ENCODE measurements at places on chromosomes 12 and 14.

DNA sequence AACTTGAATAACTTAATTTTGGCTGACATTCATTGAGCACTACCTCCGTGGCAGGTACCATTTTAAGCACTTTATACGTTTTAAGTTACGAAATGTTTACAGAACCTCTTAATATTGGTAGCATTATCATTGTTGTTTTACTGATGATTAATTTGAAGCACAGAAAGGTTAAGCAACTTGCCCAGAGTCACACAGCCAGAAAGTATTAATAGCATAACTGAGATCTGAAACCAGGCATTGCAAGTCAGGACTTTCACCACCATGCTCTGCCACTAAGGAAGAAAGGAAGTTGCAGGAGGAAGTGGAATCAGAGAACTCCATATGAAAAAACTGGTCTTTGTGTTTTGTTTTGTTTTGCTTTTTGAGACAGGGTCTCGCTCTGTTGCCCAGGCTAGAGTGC lies 28.2 kb upstream of the BCAT1 start:
- no peak for DNase-seq

- DNase-seq: no peak
These were observed 26.9 kb upstream of the ANKLE2 start for GRCh38 chr12:132788375-132789098.

DNA sequence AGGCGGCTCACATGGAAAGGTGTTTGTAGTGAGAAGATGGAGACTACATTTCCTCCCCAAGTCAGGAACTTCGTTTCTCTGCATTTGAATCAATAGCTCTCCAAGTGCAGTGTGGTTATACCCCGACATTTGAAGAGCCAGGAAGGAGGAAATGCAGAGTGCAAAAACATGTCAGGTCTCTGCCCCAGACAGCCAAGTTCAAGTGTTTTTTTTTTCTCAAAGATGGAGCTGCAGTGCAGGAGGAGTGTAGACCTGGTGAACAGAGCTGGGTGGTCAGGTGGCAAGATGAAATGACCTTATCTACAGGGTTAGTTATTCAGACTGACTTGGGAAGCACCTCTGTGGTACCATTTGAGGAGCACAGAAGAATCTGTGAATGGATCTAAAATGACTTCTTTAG lies 21.3 kb downstream of the MLXIP start:
- DNase-seq: no peak

DNA sequence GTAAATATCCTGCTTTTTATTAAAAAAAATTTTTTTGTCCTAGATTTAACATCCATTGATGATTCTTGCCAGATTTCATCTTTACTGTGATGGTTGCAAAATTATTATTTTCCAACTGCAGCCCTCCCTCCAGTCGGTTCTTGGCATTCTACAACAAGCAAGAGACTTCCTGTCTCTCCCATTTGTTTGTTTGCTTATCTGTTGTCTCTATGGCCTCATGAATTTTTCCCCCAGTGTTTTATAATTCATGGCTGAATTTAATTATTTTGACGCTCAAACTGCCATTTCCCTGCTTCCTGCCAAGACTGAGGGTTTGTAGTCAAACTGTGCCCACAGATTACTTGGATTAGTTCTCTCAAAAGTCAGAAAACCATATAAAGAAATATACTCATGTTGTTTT lies 25.9 kb downstream of the CGRRF1 start:
- no peak for DNase-seq

GRCh38 chr14:105865904-105866840 lies 339.8 kb downstream of the TMEM121 start:
- DNase-seq: no peak

DNA sequence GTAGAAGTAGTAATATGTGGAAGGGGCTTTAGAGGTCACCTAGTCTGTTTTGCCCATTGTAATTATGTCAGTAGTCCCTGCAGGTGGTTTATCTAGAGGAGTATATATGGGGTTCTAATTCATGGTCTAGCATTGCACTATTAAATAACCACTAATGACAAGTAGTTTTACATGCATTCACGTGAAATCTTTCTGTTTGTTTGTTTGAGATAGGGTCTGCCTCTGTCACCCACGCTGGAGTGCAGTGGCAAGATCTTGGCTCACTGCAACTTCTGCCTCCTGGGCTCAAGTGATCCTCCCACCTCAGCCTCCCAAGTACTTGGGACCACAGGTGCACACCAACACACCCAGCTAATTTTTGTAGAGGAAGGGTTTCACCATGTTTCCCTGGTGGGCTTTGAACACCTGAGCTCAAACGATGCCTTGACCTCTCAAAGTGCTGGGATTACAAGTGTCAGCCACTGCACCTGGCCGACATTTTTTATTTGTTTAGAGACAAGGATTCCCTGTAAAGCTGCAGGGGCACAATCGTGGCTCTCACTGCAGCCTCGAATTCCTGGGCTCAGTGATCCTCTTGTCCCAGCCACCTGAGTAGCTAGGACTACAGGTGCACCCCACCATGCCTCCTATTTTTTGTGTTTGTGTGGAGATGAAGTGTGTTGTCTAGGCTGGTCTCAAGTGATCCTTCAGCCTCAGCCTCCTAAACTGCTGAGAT lies 12.0 kb upstream of the PSEN1 start:
- DNase-seq: no peak

GRCh38 chr12:4228122-4228580 lies 45.4 kb upstream of the CCND2 start:
- DNase-seq: no peak

DNA sequence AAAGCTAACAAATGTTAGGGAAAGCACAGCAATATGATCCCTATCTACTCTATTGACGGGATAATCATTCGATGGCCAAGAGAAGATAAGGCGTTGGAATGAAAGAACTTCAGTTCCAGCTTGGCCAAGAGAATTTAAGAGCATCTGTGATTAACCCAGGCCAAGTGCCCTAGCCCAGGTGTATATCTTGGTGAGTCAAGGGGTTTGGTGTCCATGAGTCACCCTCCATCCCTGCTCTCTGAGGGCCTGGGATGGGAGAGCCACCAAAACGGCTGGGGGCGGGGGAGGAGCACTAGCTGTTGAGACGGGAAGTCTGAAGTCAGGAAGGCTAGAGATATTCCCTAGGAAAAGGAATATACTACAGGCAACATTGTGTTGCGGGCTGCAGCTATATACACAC lies 13.0 kb downstream of the TBPL2 start:
- DNase-seq: no peak

- DNase-seq: no peak
These were observed 163.3 kb downstream of the TMTC3 start for GRCh38 chr12:88305254-88305890.

DNA sequence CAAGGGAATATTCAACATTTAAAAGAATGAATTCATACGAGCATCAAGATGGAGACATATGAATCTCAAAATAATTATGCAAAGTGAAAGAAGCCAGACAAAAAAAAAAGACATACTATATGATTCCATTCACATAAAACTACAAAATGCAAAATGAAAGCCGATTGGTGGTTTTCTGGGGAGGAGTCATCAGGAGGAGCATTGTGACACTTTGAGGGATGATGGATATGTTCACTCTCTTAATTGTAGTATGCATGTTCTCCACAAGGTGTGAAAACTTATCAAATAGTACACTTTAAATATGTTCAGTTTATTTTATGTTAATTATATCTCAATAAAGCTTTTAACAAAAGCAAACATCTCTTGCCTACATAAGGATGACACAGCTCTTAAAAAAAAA lies 13.5 kb downstream of the OLR1 start:
- no peak for DNase-seq

DNA sequence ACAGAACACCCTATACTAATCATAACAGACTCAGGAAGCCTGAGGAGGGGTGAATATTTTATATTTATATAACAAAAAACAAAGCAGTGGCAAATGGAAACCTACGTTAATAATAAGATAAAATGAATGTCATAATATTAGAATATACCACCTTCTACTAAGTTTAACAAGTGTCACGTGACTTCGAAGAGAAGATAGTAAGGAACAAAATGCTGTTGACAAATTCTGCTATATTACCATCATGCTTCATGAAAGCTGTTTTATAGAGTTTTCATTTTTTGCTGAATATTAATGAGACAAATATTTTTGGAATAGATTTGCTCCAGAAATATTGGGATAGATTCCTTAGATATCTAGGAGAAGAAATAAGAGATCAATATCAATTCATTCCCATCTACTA lies 450.6 kb upstream of the DCN start:
- no peak for DNase-seq

GRCh38 chr12:127925971-127926370 lies 341.0 kb upstream of the TMEM132C start:
- no peak for DNase-seq

GRCh38 chr14:63689132-63689531 lies 38.7 kb downstream of the SGPP1 start:
- peak; percentile 88 for DNase-seq

- no peak for DNase-seq
These were observed 179.2 kb downstream of the CCDC91 start for GRCh38 chr12:28369483-28369882.

- peak; percentile 24 for DNase-seq
These were observed 747 bp upstream of the DACT1 start for GRCh38 chr14:58637040-58637390.

DNA sequence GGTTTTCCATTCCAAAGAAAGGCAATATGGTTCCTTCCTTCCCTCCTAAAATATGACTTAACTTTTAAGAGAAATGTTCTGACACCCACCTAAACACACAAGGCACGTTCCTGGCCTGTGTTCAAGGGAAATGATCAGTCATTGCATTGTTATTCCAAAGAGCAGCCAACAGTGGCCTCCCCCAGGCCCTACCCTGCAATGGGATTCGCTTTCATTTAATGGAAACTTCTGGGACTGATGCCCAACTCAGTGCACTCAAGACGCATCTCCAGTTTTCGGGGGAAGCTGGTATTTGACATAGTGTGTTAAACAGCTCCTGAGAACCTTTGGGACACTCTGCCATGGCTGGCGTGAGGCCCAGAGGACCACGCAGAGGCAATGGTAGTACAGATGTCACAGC lies 65.9 kb downstream of the DDX51 start:
- DNase-seq: no peak

GRCh38 chr12:5295151-5295550 lies 136.8 kb upstream of the NTF3 start:
- no peak for DNase-seq

GRCh38 chr14:62381311-62382070 lies 619.3 kb downstream of the SNAPC1 start:
- no peak for DNase-seq

DNA sequence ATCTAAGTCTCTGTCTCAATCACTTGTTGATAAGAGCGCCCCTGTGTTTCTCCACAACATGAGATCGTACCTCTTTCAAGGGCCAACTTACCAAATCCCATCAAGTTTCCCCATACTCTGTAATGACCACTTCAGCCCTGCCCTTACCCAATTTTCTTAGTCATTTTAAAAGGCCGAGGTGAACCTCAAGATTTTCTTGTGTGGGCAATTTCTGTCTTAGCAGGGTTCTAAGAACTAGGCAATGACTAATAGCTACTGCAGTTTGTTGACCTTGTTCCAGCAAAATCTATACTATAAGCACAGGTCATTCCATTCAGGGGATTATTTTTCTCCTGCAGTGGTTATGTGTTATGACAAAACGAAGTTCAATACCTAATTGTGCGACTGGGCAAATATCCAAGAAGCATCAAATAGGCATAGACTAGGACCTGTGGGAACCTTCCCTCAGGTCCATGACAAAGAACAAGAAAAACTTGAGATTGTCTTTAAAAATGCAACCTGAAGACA lies 359.8 kb downstream of the PCNX1 start:
- DNase-seq: no peak

- DNase-seq: no peak
These were observed 108.6 kb upstream of the FLRT2 start for GRCh38 chr14:85421186-85421877.

GRCh38 chr12:109099431-109100020 lies 2.1 kb downstream of the UNG start:
- DNase-seq: no peak

GRCh38 chr12:12336049-12336411 lies 14.0 kb downstream of the MANSC1 start:
- DNase-seq: no peak

- DNase-seq: no peak
These were observed 137.5 kb upstream of the RFLNA start for GRCh38 chr12:124157406-124157805.

- no peak for DNase-seq
These were observed 43.0 kb downstream of the PPM1H start for GRCh38 chr12:62891805-62892549.

- no peak for DNase-seq
These were observed 307.2 kb upstream of the SOX5 start for GRCh38 chr12:24256684-24257083.

DNA sequence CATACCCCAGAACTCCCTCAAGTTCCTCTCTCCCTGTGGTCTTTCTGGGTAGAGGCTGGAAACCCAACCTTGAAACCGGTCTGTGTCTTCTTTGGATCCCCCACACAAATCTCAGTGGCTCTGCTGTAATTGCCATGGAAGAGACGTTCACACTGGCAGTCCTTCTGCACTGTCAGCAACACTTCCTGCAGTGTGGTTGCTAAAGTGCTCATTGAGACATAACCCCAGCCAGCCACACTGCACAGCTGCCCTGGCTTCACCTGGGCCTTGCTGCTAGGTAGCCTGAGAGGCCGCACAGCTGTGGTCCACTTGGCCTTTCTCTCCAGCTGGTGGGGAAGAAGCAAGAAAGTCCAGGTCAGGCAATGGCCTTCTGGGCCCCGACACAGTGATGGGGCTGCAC lies 2.4 kb downstream of the GZMH start:
- DNase-seq: no peak

GRCh38 chr12:100859063-100859627 lies 64.6 kb downstream of the ANO4 start:
- DNase-seq: no peak

- DNase-seq: peak; percentile 28
These were observed 62.6 kb downstream of the DCAF5 start for GRCh38 chr14:69090187-69090789.

DNA sequence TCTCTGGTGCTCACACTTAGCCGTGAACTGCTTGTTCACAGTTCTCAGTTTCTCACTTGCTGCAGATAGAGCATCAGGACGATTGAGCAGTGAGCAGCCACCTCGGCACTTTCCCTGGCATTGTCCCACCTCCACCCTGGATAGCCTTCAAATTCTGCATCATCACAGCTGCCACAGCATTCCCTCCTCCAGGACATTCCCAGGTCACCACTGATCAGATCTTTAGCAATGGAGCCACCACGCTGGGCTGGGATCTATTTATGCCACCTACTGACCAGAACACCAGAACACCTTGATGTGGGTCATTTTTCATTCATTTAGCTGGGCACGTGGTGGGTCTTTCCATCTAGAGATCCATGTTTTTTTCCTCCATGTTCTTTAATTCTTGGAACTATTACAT lies 23.6 kb downstream of the ACADS start:
- no peak for DNase-seq

GRCh38 chr12:54420766-54421144 lies 1.7 kb upstream of the ITGA5 start:
- DNase-seq: no peak

DNA sequence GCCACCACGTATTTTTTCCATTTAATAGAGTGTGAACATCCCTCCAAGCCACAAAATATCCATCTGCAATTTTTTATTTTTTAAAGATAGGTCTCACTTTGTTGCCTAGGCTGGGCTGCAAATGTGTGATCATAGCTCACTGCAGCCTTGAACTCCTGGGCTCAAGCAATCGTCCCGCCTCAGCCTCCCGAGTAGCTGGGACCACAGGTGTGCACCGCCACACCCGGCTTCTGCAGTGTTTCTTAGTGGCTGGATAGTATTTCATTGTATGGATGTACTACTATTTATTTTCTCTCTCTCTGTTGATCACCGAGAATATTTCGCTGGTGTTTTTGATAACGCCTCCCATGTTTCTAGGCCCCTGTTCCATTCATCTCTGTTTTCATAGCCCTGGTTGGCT lies 17.5 kb downstream of the MLXIP start:
- no peak for DNase-seq
